ENCODE measurements at places on chromosomes 5 and 9.

GRCh38 chr5:20680718-20681302, 692.8 kb upstream of the CDH18 start:
- no peak for DNase-seq

- no peak for DNase-seq
Observed at GRCh38 chr5:159961176-159962160, 45.2 kb downstream of the ADRA1B start.

- DNase-seq = no peak
Observed at GRCh38 chr9:99634186-99634585, 187.5 kb upstream of the NR4A3 start.

GRCh38 chr9:100208673-100209072, 109.6 kb downstream of the INVS start:
- DNase-seq = no peak

DNA sequence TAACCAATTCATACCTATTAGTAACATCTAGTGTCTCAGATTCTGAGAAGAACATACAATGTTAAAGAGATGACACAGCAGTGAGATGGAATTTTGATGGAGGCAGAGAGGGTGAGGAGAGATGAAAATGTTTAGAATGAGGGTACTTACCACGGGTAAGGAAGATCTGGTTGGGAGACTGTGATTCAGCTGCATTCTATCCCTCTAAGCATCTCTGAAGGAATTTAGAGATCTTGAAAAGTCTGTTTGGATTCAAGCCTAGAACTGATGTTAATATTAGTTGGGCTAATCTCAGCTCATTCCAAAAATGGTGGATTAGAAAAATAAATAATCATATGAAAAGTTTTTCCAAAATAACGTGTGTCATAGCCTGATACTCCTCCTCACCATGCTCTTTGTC, 191.5 kb upstream of the CLINT1 start:
- DNase-seq = no peak

GRCh38 chr5:108036482-108036881, 345.4 kb downstream of the FBXL17 start:
- DNase-seq = no peak

- no peak for DNase-seq
Observed at GRCh38 chr9:112028242-112029221, 131.9 kb downstream of the UGCG start.

DNA sequence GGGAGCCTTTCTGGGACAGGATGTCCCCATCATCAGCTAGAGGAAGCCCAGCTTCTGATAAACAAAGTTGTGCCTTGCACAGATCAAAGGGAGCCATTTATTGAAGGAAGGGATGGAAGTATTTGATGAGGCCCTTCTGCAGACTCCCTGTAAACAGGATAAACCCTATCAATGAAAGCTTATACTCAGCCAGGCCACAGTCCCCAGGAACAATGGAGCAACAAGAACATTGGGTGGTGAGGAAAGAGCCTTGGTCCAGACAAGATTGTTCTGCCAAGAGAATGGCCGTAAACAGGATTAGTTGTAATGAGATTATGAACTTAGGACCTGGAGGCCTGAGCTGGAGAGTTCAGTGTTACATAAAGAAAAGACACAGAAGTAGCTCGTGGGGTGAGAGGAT, 40.5 kb upstream of the LIFR start:
- peak; percentile 3 for DNase-seq

DNA sequence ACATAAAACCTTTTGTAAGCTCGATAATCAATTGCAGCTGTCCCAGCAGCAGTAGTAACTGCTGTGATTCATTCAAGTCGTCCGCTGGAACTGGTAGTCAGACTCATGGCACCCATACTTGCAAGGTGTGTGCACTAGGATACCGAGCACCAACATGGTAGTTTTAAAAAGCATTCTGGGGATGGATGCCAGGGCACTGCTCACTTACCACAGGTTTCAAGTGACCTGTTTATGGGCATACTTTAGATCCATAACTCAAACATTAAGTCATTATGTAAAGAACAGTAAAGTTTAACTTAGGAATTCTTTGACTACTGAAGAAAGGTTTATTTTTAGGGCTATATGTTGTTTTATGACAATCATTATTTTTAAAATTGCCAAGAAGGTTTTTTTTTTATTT, 2277.6 kb downstream of the MAT2B start:
- no peak for DNase-seq

DNA sequence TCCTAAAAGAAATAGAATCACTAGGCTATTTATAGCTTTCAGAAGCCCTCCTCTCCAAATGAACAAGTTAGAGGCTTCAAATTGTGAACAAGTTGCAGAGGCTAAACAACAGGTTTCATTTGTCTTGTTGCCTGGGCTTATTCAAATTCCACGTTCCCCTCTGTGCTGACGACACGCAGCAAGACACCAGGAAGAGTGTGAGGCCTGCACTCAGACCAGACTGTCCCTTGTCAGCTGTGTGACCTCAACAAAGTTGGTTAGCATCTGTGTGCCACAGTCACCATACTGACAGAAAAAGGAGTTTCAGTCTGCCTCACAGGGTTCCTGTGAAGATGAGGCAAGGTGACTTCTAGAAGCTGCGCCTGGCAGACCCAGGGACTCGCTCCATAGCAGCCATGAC, 22.1 kb upstream of the GABBR2 start:
- DNase-seq = no peak

DNA sequence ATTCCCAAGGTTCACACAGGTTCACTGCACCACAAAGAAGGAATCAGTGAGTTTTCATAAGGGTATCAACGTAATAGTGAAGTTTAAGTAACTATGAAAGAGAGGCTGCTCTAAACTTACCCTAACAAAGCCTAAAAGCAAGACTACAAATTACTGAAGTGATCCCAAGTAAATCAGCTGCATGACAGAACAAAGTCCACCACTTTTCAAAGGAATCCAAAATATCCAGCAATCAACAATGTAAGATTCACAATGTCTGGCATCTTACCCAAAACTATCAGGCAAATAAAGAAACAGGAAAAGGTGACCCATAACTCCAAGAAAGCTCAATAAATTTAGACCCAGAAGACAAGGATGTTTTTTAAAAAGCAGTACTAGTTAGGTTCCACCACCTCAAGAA, 70.1 kb downstream of the GNAQ start:
- DNase-seq = peak; percentile 13

GRCh38 chr5:53991942-53992341, 318.4 kb downstream of the ARL15 start:
- DNase-seq = no peak

DNA sequence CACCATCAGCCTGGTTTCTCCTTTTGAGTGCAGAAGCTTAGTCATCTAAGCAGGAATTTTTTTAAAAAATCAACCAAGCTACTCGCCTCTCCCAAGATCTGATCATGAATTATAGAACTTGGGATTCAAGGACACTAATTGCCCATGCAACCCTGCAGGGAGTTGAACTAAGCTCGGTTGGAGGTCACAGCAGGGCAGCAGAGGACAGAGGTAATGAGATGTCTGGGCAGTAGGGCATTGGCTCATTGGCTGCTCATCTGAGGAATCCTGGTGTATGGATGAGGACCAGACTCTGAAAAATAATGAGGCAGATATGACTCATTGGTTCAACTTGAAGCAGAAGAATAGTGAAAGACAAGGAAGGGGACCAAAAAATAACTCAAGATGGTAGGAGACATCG, 111.8 kb upstream of the TLE1 start:
- DNase-seq = no peak
